ENCODE measurements at places on chromosomes 11 and 22.

- DNase-seq, result no peak
Observed at GRCh38 chr22:29716814-29717545, 2.8 kb upstream of the CABP7 start.

DNA sequence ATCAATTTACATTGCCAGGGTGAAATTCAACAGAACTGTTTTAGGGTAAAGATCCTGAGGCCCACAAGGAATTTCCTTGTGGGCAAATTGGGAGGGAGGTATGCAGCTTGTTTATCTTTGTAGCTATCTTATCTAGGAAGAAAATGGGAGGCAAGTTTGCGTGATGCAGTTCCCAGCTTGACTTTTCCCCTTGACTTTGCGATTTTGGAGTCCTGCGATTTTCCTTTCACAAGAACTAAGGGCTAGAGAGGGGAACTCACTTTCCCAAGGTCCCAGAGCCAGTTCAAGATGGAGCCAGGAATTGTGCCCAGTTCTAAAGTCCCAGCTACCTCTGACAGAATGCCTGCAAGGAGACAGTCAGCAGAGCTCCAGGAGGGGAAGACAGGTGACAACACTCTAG lies 30.7 kb downstream of the RIBC2 start:
- no peak for DNase-seq

GRCh38 chr11:93132836-93133235 lies 65.0 kb downstream of the SLC36A4 start:
- DNase-seq, result no peak

DNA sequence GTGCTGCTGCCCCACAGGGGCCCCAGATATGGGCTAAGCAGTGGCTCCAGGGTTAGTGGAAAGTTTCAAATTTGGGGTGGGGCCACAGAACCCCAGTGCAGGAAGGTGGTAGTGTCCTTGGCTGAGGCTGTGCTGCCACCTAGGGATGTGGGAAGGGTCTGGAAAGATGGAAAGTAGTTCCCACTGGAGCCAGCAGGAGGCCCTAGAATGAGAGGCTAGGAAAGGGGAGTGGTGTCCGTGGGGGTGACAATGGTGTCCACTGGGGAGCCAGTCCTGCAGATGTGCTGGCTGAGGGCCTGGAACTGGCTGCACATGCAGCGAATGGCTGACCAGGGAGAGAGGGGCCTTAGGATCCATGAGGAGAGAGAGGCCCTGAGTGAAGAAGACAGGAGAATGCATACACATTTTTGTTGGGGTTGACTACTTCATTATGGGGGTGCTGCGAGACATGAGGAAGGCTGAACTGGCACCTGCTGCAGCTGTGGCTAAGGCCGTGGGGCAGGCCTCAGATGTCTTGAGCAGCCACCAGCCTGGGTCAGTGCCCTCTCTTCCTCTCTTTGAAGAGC lies 21.1 kb downstream of the RFPL3 start:
- DNase-seq, result no peak

All from activated T-cell treated with anti-CD3 and anti-CD28 coated beads for 1 hour (primary cell).